ENCODE measurements at places on chromosomes 4 and X. TPM values are rescaled to one million over a fixed set of nuclear protein-coding genes. Genes with fewer than 3 reads are reported as not detected.

- no peak for DNase-seq
Observed at GRCh38 chrX:20742106-20742505, 475.4 kb upstream of the RPS6KA3 start.

DNA sequence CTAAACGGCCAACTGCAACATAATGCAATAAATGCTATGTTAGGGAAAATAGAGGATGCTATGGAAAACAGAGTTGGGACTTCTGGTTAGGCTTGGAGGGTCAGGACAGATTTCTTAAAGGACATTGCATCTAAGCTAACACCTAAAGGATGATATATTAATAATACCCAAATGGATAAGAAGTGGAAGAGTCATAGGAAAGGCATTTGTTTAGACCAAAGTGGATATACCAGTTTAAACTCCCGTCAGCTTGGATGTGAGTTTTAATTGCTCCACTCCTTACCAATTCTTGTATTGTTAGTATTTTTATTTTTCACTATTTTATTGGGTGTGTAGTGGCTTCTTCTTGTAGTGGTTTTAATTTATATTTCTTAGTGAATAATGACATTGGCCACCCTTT lies 93.9 kb downstream of the PTPN13 start:
- no peak for DNase-seq

DNA sequence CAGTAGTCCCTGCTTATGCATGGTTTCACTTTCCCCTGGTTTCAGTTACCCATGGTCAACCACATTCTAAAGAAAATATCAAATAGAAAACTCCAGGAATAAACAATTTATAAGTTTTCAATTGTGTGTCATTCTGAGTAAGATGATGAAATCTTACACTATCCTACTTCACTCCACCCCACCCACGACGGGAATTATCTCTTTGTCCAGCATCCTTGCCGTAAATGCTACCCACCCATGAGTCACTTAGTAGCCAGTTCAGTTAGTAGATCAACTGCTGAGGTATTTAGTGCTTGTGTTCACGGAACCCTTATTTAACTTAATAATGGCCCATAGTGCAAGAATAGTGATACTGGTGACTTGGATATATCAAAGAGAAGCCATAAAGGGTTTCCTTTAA lies 91.4 kb downstream of the KLHL13 start:
- DNase-seq: peak; percentile 21

DNA sequence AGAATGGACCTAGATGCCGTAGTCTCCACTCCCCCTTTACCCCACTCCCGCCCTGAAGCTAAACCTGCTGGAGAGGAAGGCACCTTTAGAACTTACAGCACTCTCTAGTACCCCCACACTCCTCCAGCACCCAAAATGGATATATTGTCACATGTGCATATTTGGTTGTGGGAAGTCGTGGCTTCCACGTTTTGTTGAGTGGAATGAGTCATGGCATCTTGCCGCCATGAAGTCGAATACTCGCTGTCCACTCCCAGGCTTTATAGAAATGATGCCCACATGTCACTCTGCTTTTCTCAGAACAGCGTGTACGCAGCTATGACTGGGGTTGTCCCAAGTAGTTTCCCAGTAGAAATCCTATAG lies 545 bp downstream of the ABCE1 start:
- peak; percentile 67 for DNase-seq

Gene PAGE5
- total RNA-seq: 254 TPM

DNA sequence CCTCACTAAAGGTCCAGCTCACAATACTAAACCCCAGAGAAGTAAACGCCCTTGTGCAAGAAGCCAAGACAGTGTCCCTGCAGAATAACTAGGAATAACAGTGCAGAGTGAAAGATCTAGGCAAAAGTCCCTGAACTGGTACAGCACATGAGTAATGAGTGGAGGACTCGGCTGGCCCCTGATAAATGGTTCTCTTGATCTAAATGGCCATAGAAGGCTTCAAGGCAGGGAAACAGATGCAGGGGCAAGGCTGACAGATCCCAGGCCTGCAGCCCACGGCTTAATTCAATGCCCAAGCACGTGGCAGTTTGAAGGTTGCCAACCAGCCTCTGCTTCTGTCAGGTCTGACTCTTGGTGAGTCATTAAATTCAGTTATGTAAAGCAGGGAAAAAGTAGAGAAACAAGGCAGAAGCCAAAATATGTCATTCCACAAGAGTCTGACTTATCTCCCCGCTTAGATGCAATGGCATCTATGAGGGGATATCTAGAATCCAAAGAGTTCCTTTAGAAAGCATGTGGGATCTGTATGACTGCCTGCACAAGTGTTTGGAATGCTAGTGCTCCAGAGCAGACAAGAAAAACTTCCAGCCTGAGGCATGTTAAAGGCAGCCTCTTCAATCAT lies 121.3 kb downstream of the PRDM5 start:
- peak; percentile 42 for DNase-seq

Gene S100G
- not detected for total RNA-seq

Gene KIAA1210
- not detected for total RNA-seq

DNA sequence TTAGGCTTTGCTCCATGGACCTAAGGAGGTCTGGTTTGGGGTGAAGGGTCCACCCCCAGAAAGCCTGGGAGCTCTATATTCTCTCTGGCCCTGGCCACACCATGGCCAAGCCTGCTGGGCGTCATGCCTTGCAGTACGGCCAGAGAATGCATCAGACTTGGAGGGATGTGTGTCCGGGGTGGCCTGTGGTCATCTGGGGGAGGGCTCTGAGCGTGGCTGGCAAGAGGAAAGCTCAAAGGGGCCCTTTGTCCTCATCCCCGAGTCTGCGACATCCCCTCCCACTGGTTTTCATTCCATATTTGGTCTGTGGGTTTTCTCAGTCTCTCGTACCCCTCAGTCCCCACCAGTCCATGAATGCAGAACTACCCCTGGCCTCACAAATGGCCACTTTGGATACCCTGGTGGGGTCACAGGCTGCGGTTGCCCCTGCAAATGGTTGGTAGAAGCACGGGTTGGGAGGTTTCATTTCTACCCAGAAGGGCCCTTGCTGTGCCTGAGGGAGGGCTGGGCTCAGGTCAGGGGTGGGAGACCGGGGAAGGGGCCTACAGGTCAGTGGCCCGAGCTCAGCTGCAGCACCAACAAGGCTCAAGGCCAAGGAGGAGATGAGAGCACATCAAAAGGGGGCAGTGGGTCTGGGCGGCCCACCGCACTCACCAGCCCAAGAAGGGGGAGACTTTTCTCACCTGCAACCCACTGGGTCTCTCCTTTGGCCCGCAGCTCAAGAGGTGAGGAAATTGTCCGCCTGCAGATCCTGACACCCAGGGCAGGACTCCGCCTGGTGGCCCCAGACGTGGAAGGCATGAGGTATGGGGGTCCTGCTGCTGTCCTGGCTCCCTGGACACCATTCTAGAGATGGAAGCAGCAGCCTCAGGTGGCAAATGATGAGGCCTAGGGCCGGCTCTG lies 30.2 kb downstream of the ZNF185 start:
- DNase-seq: no peak

- DNase-seq: no peak
Observed at GRCh38 chrX:10514891-10515290, 105.5 kb downstream of the MID1 start.

- DNase-seq: no peak
Observed at GRCh38 chr4:1898681-1899080, 27.5 kb downstream of the NSD2 start.

- DNase-seq: peak; percentile 42
Observed at GRCh38 chr4:21512353-21512752, 436.2 kb downstream of the KCNIP4 start.

GRCh38 chrX:105969487-105969886 lies 69.0 kb downstream of the SERPINA7 start:
- DNase-seq: no peak

DNA sequence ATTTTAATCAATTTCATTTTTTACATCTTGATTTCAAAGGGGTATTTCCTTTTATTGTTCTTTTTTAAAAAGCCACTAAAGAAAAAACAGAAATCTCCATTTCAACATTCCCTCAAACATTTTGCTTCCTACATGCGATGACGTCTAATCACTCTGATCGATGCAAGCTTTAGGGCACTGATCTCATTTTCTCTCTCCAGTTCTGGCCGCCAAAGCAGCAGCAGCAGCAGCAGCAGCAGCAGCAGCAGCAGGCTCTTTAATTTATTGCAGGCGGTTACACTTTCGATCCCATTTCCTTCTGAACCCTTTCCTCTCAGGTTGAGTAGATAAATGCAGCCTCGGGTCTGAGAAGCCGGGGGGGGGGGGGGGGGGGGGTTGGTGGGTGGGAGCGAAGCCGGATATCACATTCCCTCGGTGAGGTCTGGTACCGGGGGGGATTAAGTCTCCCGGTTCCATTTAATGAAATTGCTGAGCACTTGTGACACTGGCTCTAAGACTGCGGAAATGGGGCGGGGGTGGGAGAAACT lies 3.4 kb upstream of the PCDH7 start:
- no peak for DNase-seq

- DNase-seq: peak; percentile 47
Observed at GRCh38 chr4:105352826-105353225, 121.0 kb downstream of the PPA2 start.

- DNase-seq: no peak
Observed at GRCh38 chr4:73055241-73055897, 14.1 kb downstream of the COX18 start.

DNA sequence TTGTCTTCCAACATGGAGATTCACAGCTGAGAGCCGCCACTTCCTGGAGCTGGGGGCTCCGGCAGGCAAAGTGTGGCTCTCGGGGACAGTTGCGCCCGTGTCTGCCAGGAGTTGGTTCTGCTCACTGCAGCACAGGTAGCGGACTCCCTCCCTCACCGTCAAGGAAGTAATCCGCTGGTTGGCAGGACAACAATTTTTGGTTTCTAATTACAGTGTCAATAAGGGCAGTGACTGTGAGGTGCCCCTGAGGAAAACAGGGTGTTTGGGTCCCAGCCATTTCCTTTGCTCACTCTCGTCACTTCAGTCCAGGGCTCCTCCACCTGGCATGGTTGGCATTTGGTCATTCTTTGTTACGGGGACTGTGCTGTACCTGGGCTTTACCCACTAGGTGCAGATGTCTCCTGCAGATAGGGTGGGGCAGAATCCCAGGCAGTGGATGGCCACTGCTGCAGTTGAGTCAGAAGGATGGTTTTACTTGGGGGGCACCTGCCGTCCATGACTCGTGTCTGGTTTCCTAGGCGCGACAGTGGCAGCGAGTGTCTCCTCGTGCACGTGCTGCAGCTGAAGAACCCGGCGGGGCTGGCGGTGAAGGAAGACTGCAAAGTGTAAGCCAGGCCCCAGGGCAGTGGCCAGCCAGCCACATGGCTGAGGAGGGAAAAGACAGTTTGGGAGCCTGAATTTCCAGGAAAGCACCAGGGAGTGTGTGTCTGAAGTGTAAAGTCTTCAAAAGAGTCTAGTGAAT lies 32.1 kb upstream of the CLCN4 start:
- no peak for DNase-seq

GRCh38 chr4:86948276-86948675 lies 13.5 kb downstream of the AFF1 start:
- no peak for DNase-seq

GRCh38 chrX:131728295-131729145 lies 184.6 kb downstream of the OR13H1 start:
- DNase-seq: no peak

DNA sequence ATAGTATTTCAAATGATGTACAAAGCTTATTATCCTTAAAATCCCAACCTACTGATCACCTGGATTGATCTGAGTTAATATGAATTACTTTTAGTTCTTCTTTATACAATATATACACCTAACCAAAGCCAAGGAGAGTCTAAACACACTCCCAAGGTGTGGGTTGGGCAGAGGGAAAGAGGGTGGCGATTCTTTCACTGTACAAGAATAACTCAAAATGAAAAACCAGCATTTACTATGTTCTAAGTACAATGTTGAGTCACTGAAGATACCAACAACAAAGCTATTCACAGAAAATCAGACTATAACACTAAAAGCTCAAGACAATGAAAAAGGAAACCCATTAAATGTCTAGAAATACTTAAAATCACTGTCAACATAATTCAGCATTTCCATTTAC lies 46.6 kb downstream of the ANKRD17 start:
- no peak for DNase-seq

Gene NAP1L2
- total RNA-seq: 0.80 TPM

DNA sequence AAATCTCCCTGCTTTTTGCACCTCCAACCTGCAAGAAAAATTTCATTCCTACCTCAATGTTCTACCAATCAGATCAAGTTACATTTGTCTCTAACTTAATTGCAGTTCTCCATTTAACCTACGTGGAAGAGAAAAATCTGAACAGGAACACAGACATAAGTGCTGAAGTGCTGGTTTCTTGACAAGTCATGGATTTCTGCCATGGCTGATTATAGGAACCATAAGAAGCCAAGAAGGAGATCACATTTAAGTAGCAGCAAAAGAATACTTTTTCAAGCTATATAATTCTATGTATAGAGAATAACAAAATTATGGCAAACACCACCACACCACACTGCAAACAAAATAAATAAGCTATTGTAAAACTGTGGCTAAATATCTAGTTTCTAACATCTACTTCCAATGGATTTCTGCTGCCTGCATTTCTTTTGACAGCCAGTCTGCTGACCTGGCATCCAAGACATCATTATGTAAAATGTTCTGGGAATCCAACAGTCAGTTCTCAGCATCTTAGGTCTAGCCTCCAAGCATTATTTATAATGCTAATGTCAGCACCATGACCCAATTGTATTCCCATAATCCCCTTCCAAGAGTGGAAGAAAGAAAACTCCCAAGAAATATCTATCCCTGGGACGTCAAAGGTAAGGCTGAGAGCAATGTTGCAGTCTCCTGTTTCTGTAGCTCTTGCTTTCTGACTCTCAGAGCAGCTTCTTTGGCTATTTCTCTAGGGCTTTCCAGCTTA lies 50.8 kb upstream of the GAB1 start:
- no peak for DNase-seq

- DNase-seq: no peak
Observed at GRCh38 chr4:110415478-110415877, 60.5 kb upstream of the ENPEP start.

Gene ITM2A
- 0.26 TPM for total RNA-seq

GRCh38 chr4:153383131-153383530 lies 38.6 kb downstream of the MND1 start:
- DNase-seq: no peak

DNA sequence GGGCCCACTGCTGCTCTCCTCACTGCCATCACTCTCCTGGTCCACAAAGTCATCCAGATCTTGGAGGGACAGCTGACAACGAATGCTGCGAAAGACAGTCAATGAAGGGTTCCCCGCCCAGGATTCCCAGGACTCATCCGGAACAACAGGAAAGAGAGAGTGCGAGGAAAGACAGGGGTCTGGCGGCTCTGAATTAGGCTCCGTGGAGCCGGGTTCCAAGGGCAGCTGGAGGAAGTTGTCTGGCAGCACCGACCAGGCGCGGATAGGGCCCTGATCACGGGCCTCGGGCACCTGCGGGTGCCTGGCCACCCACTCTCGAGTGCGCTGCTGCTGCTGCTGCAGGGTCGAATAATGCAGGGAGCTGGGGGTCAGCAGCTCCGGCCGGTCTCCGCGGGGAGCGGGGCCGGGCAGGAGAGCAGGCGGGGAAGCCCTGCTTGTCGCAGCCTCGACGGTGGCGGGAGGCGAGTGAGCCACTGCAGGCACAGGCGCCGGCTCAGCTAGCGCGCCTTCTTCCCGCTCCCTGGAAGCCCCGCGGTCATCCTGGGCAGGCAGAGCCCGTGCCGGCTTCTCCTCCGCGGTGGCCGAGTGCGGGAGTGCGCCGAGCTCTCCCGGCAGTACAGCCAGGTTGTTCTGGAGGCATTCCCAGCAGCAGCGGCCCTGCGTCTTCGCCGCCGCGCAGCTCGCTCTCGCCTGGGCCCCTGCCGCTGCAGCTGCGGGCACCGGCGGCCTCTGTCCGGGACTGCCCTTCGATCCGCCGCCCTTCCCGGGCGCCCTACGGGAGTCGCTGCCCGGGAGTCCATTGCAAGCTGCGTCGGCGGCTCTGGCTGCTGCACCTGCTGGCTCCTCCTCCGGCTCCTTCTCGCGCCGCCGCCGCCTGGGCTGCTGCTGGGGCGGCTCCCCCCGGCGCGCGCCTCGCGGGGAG lies 1.1 kb downstream of the SOWAHB start:
- no peak for DNase-seq

GRCh38 chr4:87819281-87819919 lies 13.4 kb upstream of the MEPE start:
- peak; percentile 92 for DNase-seq
